ENCODE measurements at places on chromosomes 5 and 9. TPM values are rescaled to one million over a fixed set of nuclear protein-coding genes. Genes with fewer than 3 reads are reported as not detected.

GRHPR gene
- 234 TPM for total RNA-seq

TMEM174 gene
- not detected for total RNA-seq

IFNK gene
- not detected for total RNA-seq

GRIN3A gene
- not detected for total RNA-seq

EPB41L4B gene
- not detected for total RNA-seq

CDO1 gene
- not detected for total RNA-seq

TMEM252 gene
- not detected for total RNA-seq

MAP1B gene
- not detected for total RNA-seq

RUFY1 gene
- 66.4 TPM for total RNA-seq

All from Karpas-422 (cell line).